Psoas muscle (tissue), 8 donors: ENCODE measurements at places on chromosomes 7 and 10.

DNA sequence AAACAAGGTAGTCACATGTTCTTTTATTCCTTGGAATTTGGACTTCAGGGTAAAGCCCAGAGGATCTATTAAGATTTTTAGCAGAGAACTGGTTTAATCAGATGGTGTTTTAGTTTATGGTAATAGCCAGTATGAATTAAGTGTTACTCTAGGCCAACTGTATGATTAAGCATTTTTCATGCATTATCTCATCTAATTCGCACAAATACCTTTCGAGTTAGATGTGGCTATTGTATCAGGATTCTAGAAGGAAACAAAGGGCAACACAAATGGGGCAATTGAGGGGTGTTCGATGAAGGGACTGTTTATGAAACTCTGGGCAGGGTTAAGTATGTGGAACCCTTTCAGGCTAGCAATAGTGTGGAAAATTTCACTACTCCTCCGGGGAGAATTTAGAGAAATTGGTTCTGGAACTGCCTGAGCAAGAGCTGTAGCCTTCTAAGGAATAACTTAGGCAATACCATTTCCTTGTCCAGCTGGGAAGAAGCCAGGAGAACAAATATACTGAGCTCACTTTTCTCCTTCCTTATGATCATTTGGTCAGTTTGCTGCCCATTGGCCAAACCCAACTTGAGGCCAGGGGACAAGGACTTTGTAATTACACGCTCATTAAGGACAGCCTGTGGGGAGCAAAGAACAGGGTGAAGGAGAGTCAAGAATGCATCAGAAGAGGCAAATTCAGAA, 319.0 kb upstream of the FZD1 start:
- H3K36me3 ChIP-seq, result no peaks in the 10 kb centered on the region
- no peaks in the 10 kb centered on the region for H3K4me1 ChIP-seq
- H3K4me3 ChIP-seq, result no peak overlapping the region
- DNase-seq, result no peak

DNA sequence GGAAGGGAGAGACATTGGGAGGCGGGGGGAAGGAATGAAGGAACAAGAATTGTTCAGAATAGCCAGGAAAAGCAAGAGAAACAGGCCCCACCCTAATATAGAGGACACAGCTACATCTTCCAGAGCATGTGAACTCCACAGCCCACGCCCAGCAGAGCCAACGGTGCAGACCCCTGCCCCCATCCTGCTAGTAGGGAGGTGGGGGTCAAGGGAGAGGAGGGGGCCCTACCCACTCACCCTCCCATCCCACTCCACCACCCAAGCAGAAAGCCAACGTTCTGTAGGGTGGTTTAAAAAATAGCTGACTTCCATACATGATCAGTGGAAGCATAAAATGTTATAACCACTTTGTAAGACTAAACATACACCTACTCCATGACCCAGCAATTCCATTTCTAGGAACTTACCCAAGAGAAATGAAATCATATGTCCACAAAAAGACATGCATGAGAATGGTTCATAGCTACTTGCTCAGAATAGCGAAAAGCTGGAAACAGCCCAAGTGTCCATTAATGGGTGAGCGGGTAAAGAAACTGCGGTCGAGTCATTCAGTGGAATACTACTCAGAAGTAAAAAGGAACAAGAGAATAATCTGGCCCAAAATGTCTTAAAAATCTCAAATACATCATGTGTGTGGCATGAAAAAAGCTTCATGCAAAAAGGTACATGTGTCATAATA, 31.8 kb downstream of the CTBP2 start:
- peaks cover 82% of the 10 kb centered on the region for H3K4me1 ChIP-seq
- no peaks in the 10 kb centered on the region for H3K27me3 ChIP-seq
- no peak overlapping the region for H3K4me3 ChIP-seq
- H3K27ac ChIP-seq, result peak overlapping the region; percentile 98

DNA sequence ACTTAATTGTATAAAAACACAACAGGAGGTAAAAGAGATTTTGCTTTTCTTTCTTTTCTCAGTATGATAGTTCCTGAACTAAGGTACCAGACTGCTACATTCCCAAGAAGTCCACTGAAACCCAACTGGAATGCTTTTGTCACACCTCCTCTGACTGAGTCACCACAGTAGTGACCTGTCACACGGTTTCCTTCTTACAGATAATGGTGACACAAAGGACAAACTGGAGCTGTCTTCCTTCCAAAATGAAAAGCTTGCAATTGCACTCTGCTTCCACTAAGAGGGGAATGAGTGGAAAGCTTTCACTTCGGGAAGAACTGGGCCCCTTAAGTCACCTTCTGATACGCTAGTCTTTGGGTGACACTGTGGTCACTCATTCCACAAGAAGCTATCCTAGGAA, 122.2 kb downstream of the KMT2E start:
- H3K4me1 ChIP-seq, result peaks cover 7% of the 10 kb centered on the region
- peak overlapping the region; percentile 16 for H3K27ac ChIP-seq
- peaks cover 4% of the 10 kb centered on the region for H3K36me3 ChIP-seq
- no peaks in the 10 kb centered on the region for H3K27me3 ChIP-seq
- H3K4me3 ChIP-seq, result no peak overlapping the region

DNA sequence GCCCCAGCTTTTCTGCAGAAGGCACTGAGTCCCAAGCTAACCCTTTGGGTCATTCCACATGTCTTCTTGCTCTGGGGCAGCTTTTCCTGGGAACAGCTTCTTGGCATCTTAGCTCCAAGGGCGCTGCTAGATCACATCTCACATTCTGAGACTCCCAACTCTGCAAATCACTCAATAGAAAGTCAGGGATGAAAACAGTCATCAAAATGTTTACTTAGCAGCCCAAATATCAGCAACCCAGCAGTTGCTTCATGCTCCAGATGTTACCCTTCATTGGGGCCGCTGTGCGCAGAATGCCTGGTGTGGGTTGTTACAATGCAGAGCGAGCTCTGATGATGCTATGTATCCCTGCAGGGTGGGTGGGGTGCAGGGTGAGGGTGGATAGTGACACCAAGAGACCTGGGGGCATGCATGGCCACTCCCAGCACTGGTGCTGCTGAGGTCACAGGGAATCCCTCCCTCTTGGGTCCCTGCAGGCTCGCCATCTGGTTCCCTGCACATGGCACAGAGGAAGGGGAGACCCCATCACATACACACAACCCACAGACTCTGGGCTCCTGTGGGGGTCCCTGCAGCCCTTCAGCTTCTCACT, 19.0 kb downstream of the WDFY4 start:
- DNase-seq, result no peak
- H3K4me3 ChIP-seq, result no peak overlapping the region
- H3K36me3 ChIP-seq, result no peaks in the 10 kb centered on the region
- no peaks in the 10 kb centered on the region for H3K4me1 ChIP-seq

DNA sequence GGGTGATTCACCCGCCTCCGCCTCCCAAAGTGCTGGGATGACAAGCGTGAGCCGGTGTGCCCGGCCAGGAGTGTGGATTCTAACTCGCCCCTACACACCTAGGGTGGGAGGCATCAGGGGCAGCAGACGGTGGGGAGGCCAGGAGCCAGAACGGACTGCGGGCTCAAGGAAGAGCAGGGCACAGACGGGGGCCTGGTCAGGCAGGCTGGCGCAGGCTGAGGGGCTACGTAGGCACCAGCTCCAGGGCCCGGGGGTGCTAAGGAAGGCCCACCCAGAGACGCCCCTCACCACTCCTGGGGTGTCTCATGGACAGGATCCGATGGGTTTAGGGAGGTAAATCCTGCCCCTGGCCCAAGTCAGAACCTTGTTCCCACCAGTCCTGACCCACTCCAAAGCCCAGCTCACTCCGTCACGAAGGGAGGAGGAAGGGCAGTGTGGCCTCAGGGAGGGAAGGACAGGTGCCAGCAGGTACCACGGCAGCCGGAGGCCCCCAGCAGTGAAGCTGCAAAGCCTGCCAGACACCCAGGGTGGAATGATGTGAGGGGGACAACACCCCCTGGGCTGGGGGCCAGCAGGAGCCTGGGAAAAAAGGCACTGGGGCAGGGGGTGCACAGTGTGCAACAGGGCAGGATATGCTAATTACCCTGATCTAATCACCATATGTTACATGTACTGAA, 251.4 kb downstream of the MAD1L1 start:
- DNase-seq, result peak; percentile 9
- H3K4me3 ChIP-seq, result no peak overlapping the region
- no peaks in the 10 kb centered on the region for H3K4me1 ChIP-seq
- H3K27me3 ChIP-seq, result no peaks in the 10 kb centered on the region
